NCI-H446 treated with DMSO at 0.1 percent for 48 hours (cell line): ENCODE measurements at places on chromosomes 16 and 17.

DNA sequence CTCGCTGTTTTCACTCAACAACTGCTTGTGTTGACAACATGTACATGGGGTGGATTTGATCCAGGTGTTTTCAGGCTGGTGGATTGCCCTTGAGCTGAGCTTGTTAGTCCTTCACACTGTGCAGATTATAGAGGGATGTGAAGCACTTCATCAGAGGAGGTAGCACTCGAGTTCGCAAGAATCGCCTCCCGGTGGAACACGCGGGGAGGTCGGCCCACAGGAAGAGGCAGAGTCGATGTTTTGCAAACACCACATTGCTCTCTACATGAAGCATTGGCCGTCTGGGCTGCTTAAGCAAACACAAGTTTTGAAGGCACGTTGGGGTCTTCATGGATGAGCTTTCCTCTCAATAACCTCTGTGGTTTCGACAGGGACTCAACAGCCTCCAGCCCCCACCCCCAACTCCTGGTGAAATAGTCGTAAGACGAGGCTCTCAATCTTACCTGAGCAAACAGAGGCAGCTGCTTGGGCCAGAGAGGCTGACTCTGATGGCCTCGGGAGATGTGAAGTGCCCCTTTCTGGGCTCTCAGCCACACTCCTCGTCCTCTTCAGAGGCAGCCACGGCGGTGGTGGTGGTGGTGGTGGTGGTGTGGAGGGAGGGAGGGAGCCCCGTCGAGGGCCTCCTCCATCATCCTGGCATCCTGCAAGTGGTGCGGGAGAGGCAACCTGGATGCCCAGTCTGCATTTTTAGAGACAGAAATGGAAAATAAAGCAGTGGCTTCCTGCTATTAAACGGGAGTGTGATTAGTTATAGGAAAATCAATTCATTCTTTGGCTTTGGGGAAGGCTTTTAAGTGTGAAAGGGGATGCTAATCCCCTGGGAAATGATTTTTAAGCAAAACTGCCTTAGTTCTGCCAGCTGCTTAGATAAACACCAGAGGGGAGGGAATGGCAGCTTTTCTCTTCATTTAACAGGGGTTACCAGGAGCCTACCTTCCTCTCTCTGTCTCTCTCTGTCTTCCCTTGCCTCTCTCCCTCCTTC, 552.5 kb upstream of the EEF2KMT start:
- no peak for DNase-seq

GRCh38 chr17:27519550-27519949, 63.3 kb downstream of the KSR1 start:
- DNase-seq, result no peak

DNA sequence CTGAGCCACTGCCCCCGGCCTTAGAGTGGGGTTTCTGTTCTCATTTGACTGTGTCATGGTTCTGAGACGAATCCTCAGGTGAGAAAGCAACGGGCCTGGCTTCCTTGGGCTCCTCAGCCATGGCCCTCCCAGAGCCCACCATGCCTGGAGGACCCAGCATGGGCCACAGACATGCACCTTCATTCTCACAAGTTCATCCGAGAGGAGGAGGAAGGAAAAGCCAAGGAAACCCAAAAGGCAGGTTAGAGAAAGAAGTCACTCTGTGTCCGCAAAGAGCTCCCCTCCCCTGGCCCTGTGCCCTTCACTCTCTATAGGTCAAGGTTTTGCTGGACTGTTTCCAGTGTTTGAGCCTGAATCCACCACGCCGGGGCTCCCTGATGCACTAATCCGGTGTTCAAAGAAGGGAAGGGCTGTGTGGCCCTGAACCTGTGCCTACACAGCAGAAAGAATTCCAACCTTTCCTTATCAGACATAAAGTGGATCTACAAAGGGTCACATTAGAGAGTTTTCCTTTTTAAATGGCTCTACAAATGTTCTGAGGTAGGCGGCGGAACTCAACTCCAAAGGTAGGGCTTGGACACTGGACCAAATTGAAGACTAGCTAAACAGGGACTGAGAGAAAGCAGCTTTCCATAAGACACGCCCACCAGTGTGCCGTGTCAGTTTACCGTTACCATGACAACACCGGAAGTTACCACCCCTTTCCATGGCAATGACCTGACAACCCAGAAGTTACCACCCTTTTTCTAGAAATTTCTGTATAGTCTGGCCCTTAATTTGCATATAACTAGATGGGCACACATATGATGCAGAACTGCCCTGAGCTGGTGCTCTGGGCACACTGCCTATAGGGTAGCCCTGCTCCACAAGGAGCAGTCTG, 15.9 kb upstream of the PECAM1 start:
- no peak for DNase-seq

GRCh38 chr17:29143894-29144293, 36.3 kb downstream of the MYO18A start:
- DNase-seq, result peak; percentile 12

DNA sequence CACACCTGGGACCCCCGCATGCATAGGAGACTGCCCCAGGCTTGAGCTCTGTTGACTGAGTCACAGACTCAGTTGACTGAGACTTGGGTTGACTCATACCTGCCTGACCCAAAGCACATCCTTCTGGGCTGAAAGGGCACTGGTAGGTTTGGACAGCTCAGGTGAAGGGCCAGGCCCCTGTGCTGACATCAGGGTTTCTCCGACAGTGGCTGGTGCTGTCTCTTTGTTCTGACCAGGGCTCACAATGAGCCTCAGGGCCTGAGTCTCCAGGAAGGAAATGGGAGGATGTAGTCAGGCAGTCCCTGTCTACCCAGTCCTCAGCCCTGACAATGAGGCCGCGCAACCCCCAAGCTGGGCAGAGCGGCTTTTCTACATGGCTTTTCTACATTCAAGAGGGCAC, 6.5 kb downstream of the SPNS2 start:
- no peak for DNase-seq

GRCh38 chr16:30956601-30957455, 726 bp upstream of the SETD1A start:
- DNase-seq, result peak; percentile 60

DNA sequence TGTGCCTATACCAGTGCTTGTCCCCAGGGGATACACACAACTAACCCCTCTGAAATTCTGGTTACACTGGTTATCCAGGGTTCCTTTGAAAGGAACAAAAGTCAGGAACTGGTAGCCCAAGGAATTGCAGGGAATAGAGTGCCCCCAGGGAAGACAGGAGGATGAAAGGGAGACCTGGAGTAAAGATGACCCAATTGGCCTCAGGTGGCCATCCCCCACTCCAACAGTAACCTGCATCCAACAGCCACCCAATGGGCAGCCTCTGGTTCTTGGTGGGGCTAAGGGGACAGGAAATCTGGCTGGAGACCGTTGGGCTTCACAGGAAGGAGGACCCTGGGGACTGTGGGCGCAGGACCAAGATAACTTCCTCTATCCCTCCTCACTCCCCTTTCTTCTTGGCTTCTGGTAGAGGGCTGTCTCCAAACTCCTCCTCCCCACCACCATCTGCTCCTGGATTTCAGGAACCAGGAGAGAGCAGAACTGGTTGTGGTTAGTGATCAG, 826 bp upstream of the MPO start:
- no peak for DNase-seq

GRCh38 chr17:50101346-50102163, 6.4 kb downstream of the PDK2 start:
- no peak for DNase-seq

DNA sequence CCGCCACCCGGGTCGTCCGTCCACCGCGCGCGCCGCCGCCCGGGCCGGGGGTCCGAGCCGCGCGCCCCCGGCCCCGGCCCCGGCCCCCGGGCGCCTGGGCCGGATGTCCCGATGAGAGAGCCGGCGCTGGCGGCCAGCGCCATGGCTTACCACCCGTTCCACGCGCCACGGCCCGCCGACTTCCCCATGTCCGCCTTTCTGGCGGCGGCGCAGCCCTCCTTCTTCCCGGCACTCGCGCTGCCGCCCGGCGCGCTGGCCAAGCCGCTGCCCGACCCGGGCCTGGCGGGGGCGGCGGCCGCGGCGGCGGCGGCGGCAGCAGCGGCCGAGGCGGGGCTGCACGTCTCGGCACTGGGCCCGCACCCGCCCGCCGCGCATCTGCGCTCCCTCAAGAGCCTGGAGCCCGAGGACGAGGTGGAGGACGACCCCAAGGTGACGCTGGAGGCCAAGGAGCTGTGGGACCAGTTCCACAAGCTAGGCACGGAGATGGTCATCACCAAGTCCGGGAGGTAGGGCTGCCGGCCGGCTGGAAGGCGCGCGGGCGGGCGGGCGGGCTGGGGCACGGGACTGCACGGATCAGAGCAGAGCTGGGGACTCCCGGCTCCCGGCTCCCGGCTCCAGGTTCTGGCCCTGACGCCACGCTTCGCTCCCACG, 548 bp downstream of the TBX2 start:
- DNase-seq, result no peak

- DNase-seq, result no peak
Observed at GRCh38 chr17:40015998-40016985, 1.1 kb downstream of the CSF3 start.

- no peak for DNase-seq
Observed at GRCh38 chr17:40568074-40568836, 3.0 kb upstream of the CCR7 start.
